ENCODE measurements at places on chromosomes 4 and X.
A peak's percentile ranks its signal among the peaks of the same experiment; 100 is the strongest.

DNA sequence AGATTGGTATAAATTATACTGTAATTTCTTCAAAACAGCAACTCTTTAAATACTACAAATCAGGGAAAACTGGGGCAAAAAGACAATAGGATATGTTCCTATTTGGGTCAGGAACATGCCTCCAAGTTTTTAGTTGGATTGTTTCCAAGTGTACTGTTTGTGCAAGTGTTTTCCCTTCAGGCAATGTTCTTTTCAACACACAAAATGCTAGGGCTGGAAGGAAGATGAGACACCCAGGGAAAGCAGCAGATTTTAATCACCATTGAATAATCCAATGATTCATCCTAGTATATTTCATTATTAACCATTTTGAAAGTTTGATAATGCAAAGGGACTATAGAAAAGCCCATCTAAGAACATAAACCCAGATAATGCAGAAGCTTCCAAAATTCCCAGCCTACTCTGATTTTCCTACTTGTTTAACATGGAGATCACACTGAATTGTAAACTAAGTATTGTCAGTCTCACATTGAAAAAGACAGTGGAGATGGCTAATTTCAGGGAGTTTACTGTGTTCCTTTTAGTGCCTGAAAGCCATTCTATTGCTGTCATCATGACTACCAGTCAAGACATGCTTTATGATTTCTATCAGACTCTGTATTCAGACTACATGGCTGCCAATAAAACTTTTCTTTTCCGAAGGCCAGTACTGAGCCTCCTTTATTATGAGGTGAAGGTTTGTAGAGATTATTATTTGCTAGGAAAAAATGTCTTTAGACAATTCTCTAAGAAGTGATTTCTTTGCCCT lies 38.6 kb downstream of the COL4A6 start:
- no peak for DNase-seq

DNA sequence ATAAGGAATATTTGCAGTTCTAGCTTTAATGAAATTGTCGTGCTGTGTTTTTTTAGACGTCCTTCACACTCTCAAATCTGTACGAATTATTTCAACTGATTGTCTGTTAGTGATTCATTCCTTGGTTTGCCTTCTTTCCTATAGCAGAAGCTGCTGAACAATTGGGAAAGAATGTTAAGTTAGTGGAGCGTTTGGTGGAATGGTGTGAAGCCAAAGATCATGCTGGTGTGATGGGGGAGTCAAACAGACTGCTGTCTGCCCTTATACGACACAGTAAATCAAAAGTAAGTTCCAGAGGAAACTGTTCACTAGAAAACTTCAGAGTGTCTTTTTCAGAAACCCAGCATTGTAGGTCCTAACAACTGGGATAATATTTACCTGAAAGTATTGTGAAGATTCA lies 159.9 kb downstream of the RAP1GDS1 start:
- DNase-seq: no peak

GRCh38 chrX:9859711-9860555 lies 73.7 kb downstream of the SHROOM2 start:
- no peak for DNase-seq

- DNase-seq: no peak
Measured at GRCh38 chr4:42995343-42995944, 102.9 kb downstream of the GRXCR1 start.

- peak; percentile 33 for DNase-seq
Measured at GRCh38 chr4:81827577-81828202, 356.0 kb upstream of the RASGEF1B start.

DNA sequence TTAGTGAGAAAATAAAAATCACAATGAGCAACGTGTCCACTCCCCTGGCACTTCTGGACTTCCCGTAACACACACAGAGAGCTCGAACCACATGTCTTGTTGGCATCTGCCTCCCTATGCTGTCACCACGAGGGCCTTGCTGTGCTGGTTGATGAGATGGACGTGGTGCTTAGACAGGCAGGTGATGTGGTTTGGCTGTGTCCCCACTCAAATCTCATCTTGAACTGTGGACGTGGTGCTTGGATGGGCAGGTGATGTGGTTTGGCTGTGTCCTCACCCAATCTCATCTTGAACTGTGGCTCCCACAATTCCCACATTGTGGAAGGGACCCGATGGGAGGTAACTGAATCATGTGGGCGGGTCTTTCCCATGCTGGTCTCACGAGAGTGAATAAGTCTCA lies 40.0 kb downstream of the FGFRL1 start:
- no peak for DNase-seq

GRCh38 chr4:126992910-126993309 lies 639.8 kb upstream of the INTU start:
- DNase-seq: no peak

GRCh38 chr4:49217492-49217891 lies 231.4 kb downstream of the CWH43 start:
- no peak for DNase-seq

- DNase-seq: no peak
Measured at GRCh38 chr4:48243887-48244286, 25.8 kb downstream of the TEC start.

DNA sequence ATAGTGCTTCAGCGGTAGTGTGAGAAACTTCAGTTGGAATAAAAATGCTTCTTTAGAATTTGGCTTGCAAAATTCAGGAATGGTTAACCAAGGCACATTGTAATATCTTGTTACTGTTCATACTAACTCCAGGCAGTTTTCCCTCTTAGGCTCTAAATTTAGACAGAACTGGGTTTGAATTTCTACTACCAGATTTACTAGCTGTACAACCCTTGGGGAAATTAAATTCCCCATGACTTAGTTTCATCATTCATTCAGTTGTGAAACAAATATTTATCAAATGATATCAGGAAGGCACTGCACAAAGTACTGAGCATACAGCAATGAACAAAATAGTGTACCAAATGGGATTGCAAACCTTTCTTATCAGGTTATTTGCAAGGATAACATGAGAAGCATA lies 135.0 kb upstream of the IL15 start:
- DNase-seq: no peak

DNA sequence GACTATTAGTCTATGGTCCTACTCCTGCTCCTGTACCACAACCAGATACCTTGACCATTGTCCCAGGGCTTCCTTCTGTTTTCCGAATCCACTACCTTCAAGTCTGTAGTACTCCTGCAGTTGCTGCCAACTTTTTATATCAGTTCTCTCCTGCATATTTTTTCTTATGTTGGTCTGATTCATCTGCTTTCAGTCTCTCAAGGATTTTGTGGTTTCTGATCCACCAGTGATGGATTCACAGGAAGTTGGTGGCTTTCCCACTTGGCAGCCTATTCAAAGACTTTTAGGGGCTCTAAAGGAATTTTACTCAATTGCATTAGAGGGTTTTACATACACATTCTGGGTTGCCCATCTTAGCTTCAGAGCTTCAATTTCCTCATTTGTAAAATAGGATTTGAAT lies 23.6 kb downstream of the KIF4A start:
- DNase-seq: no peak

- DNase-seq: no peak
Measured at GRCh38 chr4:53981567-53981966, 82.8 kb downstream of the CHIC2 start.

GRCh38 chr4:58760737-58761136 lies 1650.6 kb upstream of the IGFBP7 start:
- DNase-seq: no peak

DNA sequence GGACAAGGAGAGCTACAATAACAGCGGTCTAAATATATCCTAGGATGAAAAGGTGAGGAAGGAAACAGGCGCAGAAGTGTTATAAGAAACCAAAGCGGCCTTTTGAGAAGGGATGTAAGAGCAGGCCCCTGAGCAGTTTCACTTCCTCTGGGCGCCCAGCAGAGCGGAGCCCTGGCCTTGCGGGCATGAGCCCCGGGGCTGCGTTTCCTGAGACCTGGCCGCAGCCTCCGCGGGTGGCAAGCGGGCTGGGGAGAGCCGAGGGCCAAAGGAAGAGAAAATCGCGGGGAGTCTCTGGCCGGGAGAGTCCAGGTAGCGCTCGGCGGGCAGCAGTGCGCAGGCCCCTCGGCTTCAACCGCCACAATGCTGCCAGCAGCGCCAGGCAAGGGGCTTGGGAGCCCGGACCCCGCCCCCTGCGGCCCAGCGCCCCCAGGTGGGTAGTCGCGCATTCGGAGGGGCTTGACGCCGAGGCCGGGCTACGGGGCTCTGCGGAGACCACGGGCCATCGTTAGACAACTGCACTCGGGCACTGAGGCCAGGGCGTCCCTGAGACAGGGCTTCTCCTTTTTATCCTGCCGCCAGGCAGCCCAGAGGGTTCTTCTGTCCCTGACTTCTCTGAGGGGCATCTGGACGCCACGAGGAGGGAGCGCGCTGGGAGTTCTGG lies at the start of gene BANK1:
Gene BANK1, plus strand, starts transcription at position 210 of the 661 bp plus-strand sequence. Its CDS starts 151 bp downstream, at position 361.
- no peak for DNase-seq

GRCh38 chr4:106707776-106708463 lies 328.2 kb downstream of the DKK2 start:
- DNase-seq: no peak

DNA sequence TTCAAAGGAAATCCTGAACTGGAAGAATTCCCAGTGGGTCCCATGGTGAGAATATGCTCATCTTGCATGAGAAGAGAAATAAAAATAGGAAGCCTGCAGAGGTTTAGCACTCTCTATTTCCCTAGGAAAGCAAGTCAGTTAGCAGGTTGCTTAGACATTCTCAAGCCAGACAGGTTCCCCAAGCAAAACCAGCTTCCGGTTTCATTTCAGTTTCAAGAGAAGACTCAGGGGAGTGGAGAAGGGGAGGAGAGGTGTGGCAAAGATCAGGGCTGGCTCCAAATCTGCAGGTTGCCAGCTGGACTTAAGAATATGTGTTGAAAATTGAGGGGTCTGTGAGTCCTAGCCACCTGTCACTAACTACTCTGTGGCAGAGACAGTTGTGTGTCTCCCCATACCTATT lies 107.5 kb downstream of the CLNK start:
- no peak for DNase-seq
